ENCODE measurements at places on chromosomes 1 and 21. TPM values are rescaled to one million over a fixed set of nuclear protein-coding genes. Genes with fewer than 3 reads are reported as not detected.

- DNase-seq = no peak
Observed at GRCh38 chr1:194347200-194347599, 1160.8 kb upstream of the B3GALT2 start.

GRCh38 chr1:209230314-209230713 is 353.2 kb upstream of the CAMK1G start:
- no peak for DNase-seq

- DNase-seq = no peak
Observed at GRCh38 chr1:202140833-202141232, 3.7 kb downstream of the ARL8A start.

The EXO5 gene
- total RNA-seq = 3.1 TPM

All from Right ventricle myocardium superior (tissue), 1 donor.